ENCODE measurements at places on chromosomes 1 and 21.
A peak's percentile ranks its signal among the peaks of the same experiment; 100 is the strongest.

DNA sequence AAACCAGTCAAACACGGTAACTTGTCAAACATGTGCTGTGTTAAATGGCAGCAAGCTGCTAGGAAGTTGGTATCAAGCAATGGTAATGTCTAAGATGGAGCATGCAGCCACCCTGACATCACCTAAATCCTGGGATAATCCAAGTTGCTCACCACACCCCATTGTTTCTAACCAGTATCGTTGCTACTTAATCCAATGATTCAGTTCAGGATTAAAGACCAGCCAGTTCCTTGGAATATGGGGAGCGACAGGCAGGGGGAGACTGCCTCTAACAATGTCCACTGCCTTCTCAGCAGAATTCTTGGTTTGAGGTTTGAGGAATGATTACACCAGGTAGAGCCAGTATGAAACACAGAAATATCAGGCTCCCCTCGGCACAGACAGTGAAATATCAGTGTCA, 122.1 kb upstream of the IFFO2 start:
- DNase-seq: no peak

DNA sequence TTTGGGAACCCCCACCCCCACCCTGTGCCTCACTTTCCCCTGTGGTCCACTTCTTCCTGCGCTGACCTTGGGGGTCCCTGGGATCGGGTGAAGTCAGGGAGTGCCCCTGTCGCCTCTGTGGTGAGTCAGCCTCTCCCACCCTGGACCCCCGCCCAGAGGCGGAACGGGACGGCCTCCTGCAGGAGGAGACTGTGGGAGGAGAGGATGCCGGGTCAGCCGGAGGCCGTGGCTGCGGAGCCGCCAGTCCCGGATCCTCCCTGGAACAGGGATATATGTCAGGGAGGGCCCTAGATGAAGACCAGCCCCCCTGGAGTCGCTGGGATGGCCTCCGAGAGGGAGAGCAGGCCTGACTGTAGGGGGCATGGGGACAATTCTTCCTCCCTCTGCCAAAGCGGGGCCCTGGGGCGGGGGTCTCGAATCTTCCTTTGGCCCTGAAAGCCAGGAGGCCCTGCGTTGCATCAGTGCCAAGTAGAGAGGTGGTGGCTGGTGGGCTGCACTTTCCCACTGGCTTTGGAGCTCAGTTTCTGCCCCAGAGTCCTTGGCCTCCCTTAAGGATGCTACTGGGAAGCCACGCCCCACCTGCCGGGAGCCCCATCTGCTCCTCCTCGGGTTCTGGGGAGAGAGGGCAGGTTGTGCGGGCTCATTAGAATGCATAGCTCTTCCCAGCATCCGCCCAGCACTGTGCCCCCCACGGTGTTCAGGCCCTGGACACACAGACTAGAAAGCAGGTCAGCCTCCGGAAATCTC, 930 bp downstream of the ARHGEF10L start:
- no peak for DNase-seq

DNA sequence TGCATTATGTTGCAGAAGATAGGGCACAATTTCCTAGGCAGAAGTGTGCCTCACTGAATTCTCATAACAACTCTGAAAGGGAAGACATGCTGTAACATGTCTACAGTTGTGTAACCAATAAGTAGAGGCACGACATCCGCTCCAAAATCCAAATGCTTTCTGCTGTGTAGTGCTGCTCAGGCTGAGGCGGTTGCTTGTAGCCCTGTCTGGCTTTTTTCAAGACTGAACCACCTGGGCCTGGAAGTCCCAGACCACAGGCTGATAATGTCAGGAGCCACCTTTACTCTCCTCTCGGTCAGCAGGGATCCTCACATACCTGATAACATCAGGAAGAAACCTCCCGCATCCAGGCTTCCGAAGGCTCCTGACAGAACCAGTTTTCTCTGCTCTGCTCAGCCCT, 10.9 kb downstream of the AKNAD1 start:
- DNase-seq: no peak

GRCh38 chr1:58943776-58944175, 159.9 kb upstream of the JUN start:
- DNase-seq: no peak

DNA sequence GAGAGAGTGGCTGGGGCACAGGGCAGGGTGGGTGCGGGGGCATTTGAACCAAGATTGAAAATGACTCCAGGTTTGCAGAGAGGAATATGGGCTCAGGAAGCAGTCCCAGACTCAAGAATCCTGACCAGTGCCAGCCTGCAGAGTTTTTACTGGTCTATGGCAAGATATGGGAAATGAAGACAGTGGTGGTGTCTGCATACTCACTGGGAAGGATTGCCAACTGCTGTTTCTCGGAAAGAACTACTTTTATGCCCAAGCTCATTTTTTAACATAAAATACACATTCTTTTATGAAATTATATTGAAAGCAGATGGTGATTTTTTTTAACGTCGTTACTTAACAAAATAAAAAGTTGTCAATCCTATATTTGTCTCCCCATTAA, 401.8 kb downstream of the CAMTA1 start:
- no peak for DNase-seq

DNA sequence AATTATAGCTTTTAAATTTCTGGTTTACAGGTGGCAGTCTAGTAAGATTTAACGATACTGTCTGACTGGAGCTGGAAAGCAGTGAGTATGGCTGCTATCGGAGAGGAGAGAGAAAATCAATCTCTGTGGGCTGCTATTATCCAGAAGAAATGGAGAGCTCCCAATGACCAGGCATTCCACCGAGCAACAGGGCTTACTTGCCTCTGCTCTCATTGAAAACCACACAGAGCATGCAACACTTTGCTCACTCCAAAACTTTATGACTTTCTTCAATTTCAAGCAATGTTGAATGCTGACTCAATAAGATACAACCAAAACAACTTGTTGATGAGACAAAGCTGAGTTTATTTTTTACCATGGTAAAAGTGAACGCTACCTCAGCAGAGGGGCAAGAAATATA, 337.0 kb upstream of the NCAM2 start:
- no peak for DNase-seq

- no peak for DNase-seq
Measured at GRCh38 chr1:199759268-199759730, 268.2 kb upstream of the NR5A2 start.

DNA sequence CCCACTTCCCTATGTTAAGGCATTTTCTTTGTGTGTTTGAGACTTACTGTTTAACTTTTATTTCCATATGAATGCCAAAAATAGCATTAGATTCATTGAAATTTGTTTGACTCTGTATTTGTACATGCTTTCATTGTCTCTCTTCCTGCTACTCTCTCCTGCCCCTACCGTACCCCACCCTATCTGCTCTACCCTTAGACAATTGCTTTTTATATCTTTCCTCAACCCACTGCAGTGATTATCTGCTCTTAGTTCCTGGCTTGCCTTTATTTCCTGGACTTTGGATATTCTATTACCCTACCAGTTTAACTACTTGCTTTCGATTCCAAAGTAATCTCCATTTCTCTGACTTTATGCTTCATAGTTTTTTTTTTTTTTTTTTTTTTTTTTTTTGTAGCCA, 10.5 kb downstream of the RAVER2 start:
- no peak for DNase-seq

DNA sequence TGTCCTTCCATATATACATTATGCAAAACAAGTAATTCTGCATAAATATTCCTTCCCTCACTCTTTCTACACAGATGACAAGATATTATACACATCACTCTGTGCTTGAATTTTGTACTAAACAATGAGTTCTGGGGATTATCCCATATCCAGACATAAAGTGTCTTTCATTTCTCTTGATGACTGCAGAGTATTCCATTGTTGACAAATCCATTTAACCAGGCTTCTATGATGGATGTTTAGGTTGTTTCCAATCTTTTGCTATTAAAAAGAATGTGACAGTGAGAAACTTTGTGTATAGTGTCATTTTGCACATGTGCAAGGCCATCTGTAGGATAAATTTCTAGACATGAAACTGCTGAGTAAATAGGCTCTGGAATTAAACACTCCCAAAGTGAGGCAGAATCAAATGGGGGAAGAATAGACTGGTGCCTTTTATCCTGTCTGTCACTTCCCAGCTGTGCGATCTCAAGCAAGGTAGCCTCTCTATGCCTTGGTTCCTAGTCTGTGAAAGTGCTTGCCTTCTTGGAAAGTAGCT, 29.9 kb upstream of the ATP2B4 start:
- no peak for DNase-seq

- no peak for DNase-seq
Measured at GRCh38 chr1:94072840-94073522, 48.0 kb downstream of the ABCA4 start.

GRCh38 chr1:200888349-200888838, 6.3 kb upstream of the INAVA start:
- DNase-seq: peak; percentile 73

DNA sequence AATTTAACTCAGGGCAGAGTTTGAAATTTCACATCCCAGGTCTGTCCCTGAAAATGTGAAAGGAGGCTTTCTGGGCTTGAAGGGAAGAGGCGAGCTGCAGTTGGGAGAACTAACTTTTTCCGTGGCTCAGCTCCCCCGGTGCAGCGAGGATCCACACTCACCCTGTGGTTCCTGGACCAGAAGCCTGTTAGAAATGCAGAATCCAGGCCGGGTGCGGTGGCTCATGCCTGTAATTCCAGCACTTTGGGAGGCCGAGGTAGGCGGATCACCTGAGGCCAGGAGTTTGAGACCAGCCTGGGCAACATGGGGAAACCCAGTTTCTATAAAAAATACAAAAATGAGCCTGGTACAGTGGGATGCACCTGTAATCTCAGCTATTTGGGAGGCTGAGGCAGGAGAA, 2.9 kb upstream of the DHRS3 start:
- DNase-seq: no peak

- peak; percentile 72 for DNase-seq
Measured at GRCh38 chr1:156750191-156750672, 1.2 kb downstream of the HDGF start.

DNA sequence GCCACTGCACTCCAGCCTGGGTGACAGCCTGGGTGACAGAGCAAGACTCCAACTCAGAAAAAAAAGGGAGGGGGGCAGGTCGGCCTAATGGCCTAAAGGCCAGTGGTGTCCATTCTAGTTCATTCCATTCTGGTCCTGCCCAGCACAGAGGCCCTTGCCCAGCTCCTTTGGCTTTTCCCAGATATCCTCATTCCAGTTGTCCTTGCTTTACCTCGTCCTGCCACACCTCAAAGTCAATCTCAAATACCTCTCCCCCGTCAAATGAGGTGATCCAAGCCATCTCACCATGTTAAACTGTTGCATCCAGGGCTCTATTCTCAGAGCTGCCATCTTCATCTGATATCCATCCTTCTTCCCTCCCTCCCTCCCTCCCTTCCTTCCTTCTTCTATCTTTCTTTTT, 19.9 kb upstream of the PIK3CD start:
- no peak for DNase-seq

DNA sequence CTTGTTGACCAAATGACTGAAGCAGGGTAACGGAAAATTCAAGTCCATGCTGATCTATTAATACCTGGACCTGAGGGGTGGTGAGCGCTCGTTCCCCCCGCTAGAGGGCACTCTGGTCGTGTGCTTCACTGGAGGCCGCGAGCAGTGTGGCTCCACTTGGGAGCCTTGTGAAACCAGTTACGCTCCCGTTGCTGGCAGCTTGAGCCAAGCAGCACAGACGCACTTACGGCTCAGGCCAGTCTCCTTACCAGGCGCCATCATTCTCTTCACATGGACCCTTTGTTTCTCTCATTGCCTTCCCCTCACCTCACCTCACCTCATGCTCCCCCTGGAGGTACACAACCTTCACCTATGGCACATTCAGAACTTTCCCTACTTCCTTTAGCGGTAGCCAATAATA, 49.7 kb upstream of the TSPAN2 start:
- DNase-seq: peak; percentile 74

DNA sequence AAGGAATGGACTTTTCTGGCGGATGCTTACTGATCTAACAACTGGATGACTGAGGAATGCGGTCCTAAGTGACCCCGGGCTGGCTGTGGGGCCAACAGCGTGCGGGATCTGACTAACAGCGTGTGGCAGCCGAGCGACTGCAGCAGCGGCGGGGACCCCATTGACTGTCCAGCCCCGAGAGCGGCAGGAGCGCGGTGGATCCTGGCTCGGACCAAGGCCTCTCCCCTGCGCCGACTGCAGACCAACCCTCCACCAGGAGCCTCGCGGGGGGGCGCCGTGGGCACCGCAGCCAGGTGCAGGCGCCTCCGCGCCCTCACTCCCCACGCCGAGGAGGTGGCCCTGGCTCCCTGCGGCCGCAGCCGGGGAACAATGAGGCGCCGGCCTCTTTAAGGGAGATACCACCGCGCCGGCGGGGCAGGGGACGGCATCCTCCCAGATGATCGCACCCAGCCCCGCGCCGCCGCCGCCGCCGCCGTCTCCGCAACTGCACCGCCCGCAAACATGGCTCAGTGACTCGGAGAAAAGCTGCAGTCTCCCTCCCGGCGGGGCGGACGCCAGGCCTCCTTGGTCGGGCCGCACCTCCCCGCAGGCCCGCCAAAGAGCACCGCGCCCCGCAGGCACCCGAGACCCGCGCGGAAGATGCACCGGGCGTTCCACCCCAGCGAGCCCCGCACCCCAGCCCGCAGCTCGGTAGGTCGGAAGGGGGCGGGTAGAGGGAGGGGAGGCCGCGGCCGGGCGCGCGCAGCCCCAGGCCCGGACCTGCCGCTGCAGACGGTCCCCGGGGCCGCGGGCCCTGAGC, 694 bp upstream of the PDIK1L start:
- DNase-seq: peak; percentile 79
